ENCODE measurements at places on chromosomes 1 and 21.

DNA sequence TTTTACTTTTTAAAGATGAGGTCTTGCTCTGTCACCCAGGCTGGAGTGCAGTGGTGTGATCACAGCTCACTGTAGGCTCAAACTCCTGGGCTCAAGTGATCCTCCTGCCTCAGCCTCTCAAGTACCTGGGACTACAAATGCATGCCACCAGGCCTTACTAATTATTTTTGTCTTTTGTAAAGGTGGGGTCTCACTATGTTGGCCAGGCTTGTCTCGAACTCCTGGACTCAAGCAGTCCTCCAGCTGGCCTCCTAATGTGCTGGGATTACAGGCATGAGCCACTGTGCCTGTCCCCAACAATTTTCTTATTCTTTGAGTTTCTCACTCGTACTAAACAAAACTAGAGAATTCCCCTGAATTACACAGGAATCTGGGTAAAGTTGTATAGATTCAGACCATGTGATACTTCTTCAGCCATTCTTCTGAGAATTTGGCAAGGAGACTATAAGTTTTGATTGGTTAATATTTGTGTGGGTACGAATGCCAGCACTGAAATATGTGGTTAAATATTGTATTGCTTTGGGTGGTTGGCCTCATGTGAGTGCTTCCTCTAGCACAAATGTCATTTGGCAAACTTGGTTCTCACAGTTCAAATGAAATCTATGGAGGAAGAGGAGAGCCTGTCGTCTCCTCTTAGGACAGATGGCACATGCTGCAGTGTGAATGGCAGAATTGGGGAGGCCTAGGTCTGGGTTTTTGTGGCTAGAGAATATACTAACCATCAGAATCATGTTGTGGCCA is 104.9 kb downstream of the RUNX1 start:
- no peak for DNase-seq

DNA sequence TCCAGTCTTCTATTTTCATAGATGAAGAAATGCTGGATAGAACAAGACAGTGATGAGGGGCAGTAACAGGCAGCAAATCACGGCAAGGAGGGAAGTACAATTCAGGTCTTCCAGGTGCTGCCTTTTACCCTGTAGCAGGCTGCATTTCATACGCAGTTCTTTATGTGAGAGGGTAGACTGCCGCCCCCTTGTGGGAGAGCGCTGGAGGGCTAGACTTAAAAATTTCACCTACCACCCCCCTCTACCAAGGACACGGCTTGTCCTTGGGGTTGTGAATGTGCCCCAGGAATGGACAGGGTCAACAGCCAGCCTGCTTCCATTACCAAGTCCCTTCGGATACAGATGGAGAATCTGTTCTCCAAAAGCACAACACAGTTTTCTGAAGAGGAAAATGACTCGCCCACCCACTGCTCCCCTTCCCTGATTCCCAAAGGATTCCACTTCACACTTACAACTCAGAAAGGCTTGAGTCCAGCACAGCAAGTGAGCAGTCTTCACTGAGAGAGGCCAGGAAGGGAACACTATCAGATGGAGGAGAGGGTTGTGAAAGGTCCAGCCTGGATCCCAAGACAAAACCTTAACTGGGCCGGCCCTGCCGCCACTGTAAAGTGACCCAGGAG is 7.4 kb downstream of the WDR77 start:
- peak; percentile 17 for DNase-seq

- DNase-seq: no peak
Measured at GRCh38 chr1:46341222-46342083, 846 bp downstream of the NSUN4 start.

DNA sequence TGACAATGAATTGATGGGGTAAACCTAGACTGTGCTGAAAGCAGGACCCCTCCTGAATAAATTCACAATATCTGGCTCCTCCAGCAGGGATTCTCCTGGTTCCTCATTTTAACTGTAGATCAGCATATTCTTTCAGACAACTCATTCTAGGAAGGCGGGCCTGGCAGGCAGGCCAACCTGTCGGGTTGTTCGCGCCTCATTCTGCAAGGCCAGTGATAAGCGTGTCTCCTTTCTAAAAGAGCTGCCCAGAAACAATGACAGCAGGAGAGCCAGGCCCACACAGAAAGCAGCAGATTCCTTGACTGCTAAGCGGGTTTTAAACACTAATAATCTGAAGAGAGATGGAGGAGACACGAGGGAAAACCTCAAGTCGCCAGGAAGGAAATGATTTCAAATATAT is 70.0 kb downstream of the NTPCR start:
- no peak for DNase-seq

- no peak for DNase-seq
Measured at GRCh38 chr1:169874229-169874628, 19.5 kb downstream of the SCYL3 start.

- no peak for DNase-seq
Measured at GRCh38 chr1:169491845-169492281, 6.1 kb upstream of the SLC19A2 start.
